Globus pallidus (tissue), 1 donor: ENCODE measurements at places on chromosomes 12 and 14.

DNA sequence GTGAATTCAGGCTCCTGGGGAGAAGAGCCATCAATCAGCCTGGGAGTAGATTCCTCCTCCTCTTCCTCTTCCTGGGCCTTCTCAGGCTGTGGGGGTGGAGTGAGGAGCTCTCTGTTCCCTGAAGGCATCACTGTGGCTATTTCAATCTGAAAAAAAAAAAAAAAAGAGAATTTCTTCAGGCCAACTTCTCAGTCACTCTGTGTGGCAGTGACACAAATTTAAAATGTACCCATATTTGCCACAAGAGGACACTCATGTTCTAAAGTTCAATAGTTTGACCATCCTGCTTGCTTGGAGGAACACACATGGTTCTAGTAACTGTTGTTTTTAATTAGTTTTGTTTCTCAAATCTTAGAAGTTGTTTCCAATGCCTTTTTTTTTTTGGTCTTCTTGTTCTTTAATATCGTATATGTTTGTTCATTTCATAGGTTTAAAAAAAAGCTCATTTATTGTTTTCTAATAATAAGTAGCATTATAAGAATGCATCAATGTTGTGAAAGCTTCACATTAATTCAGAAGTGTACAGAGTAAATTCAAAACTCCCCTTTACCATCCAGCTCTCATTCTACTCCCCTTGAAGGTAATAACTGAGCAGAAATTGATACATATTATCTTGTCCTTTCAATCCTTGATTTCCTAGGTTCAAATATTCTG lies 23.3 kb upstream of the CCER1 start:
- peak; percentile 18 for DNase-seq

GRCh38 chr14:77036484-77037214 lies 8.1 kb upstream of the IRF2BPL start:
- no peak for DNase-seq

GRCh38 chr12:50951112-50951511 lies 1.2 kb upstream of the HIGD1C start:
- DNase-seq: no peak

GRCh38 chr12:8584004-8584403 lies 28.7 kb downstream of the AICDA start:
- DNase-seq: no peak

DNA sequence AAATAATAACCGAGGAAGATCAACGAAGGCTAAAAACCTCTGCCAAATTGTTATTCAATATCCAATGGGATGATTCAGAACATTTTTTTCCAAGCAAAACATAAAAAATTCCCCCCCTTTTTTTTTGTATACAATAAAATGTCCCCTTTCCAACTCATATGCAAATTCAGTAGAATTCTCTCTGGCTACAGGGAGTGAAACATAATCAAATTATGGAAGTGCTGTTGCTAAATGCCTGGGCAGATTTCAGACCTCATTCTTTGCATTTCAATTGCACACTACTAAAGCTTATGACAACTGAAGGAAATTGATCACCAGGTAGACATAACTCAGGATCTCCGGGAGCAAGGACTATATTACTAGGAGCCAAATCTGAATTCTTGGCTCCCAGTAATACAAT lies 51.0 kb downstream of the LMNTD1 start:
- no peak for DNase-seq

- DNase-seq: no peak
Observed at GRCh38 chr12:52244615-52244994, 11.6 kb downstream of the KRT7 start.

DNA sequence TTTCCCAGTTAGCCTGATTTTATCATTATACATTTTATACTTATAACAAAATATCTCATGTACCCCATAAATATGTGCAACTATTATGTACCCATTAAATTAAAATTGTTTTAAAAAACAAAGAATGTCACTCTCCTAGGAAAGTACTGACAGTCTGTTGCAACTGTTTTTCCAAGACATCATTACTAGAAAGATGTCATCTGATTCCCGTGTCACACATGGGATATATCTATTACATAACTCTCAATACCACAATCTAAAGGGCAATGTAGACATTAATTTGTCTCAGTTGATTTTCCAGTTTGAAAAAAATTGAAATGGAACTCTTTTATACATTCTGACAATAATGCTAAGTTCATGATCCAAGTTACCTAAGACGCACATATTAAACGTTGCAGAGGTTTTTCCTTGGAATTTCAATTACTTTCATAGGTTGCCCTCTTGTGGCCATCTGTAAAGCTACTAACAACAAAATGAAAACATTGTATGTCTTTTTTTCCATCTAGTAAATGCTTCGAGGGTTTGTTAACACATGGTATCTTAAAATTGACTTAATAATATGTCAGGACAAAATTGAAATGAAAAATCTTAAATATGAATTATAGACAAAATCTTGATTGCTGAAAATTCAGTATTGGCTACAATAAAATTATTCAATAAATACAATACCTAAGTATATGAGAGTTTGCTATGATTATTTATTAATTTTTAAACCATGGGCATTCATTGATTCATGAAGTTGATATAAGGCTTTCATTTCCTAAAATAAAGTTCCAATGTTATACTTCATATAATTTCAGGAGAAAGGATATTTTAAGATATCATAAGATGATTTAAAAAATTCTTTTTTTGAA lies 131.6 kb downstream of the PPFIA2 start:
- peak; percentile 72 for DNase-seq

DNA sequence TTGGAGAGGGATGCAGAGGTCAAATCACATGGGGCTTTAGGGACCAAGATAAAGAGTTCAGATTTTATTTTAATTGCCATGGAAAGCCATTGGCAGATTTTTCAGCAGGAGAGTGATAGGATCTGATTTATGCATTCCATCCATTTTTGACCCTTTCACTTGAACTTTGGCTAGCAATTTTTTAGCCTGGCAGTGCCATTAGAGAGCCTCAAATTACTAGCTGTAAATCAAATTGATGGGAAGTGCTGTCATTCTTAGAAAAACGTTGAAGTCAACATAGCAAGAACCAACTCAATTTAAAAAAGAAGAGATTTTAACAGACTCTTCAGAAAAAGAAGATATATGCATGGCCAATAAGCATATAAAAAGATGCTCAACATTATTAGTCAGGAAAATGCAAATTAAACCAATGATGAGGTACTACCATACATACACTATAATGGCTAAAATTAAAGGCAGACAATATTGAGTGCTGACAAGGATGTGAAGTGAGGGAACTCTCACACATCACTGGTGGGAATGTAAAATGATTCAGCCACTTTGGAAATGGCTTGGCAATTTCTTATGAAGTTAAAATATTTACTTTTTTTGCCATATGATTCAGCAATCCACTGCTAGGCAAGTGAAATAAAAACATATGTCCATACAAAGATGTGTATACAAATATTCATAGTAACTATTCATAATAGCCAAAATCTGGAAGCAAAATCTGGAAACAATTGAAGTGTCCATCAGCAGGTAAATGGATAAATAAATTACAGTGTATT lies 89.7 kb downstream of the PTCSC3 start:
- no peak for DNase-seq
